Right renal pelvis (tissue), 4 donors: ENCODE measurements at places on chromosomes 4 and X. TPM values are rescaled to one million over a fixed set of nuclear protein-coding genes. Genes with fewer than 3 reads are reported as not detected.
A peak's percentile ranks its signal among the peaks of the same experiment; 100 is the strongest.

ADGRL3 gene
- polyA plus RNA-seq, result 24.3 TPM

DNA sequence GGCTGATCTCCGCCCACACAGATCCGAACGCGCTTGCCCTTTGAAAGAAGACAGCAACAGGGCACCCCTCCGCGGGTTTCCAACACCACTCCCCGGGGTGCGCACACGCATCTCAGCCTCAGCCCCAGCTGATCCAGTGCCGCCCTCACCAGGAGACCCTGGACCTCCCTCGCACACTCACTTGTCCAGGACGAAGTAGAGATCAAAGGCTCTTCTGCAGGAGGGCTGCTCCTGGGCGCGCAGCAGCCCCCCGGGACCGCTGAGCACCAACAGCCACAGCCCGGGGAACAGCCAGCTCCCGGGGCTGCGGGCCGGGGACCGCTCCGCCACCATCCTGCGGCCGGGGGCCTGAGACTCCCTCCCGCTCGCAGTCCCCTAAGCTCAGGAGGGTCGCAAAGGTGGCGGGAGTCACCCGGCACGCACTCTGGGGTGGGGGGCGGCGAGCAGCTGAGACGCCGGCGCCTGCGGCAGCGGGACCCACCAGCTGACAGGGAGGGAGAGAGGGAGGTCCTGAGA, 743 bp downstream of the ANTXR2 start:
- peak; percentile 28 for DNase-seq

GRCh38 chr4:16801356-16801755, 97.1 kb downstream of the LDB2 start:
- DNase-seq, result no peak

PDS5A gene
- polyA plus RNA-seq, result 62.5 TPM
